Caki2 (cell line): ENCODE measurements at places on chromosomes 5 and 9.

GRCh38 chr5:18465833-18466681 is 831.8 kb downstream of the TAF11L14 start:
- peak; percentile 56 for DNase-seq

GRCh38 chr9:34984049-34984448 is 5.5 kb upstream of the DNAJB5 start:
- peak; percentile 17 for DNase-seq

- no peak for DNase-seq
Observed at GRCh38 chr5:52798938-52799337, 11.2 kb downstream of the ITGA1 start.

GRCh38 chr5:147168578-147169327 is 66.1 kb upstream of the STK32A start:
- peak; percentile 39 for DNase-seq

GRCh38 chr5:80837679-80838078 is 122.5 kb upstream of the RASGRF2 start:
- no peak for DNase-seq

DNA sequence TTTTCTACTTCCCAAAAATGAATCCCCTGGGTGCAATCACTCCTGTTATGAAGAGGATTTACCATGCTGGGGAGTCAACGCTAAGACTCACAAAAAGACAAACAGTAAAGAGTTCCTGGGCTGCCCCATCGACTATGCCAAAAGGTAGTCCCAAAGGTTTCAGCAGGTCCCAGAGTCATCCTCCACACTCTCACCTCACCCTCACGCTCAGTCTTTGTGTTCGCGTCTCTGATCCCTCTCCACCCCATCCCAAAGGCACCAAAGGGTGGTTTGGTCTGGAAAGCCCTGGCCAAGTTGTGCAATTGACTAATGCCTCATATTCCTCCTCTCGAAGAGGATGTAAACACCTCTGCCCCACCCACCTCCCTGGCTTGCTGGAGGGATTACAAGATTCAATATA is 240.2 kb upstream of the NFIL3 start:
- no peak for DNase-seq

DNA sequence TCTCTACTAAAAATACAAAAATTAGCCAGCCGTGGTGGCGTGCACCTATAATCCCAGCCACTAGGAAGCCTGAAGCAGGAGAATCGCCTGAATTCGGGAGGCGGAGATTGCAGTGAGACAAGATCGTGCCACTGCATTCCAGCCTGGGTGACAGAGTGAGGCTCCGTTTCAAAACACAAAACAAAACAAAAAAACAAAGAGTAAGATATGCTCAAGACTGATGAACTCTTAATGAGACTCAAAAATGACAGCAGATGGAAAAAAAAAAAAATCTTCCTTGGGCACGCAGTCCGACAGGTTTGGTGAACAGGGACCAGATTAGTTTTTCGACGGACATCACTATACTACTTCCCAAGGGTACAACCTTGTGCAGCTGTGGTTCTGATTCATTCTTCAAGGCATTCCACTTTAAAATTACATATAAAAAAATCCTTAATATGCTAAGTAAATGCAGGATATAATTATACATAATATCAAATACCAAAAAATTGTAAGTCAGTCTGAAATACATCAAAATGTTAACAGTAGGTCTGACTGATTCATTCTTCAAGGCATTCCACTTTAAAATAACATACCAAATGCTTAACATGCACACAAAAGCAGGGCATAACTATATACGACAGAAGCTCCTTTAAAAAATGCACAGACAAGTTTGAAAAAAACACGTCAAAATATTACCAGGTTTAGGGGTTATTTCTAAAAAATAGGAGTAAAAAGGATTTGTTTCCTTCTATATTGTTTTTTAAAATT is 12.3 kb downstream of the PSIP1 start:
- no peak for DNase-seq

DNA sequence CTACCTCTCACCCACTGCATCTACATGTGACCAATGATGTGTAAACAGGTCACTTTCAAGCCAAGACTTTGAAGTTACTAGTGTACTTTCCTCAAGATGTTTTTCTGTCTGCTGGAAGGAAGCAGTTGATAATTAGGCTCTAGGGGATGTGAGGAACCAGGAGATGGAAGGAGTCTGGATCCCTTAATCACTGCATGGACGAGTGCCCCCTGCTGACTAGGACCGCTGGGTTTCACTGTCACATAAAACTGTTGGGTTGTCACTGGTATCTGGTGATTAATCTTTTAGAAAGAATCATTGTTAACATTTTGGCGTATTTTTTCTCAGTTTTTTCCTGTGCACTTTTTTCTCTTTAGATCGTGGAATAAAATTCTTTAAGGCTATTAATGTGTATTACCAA is 79.5 kb downstream of the SREK1 start:
- DNase-seq: no peak

GRCh38 chr5:94017579-94017978 is 276.2 kb upstream of the POU5F2 start:
- peak; percentile 14 for DNase-seq

- no peak for DNase-seq
Observed at GRCh38 chr5:11013793-11014192, 252.8 kb upstream of the DAP start.

- no peak for DNase-seq
Observed at GRCh38 chr9:6153425-6153824, 62.2 kb upstream of the IL33 start.
